ENCODE measurements at places on chromosomes 6 and 20.

GRCh38 chr6:13992417-13993055, 67.8 kb downstream of the RNF182 start:
- DNase-seq, result no peak

DNA sequence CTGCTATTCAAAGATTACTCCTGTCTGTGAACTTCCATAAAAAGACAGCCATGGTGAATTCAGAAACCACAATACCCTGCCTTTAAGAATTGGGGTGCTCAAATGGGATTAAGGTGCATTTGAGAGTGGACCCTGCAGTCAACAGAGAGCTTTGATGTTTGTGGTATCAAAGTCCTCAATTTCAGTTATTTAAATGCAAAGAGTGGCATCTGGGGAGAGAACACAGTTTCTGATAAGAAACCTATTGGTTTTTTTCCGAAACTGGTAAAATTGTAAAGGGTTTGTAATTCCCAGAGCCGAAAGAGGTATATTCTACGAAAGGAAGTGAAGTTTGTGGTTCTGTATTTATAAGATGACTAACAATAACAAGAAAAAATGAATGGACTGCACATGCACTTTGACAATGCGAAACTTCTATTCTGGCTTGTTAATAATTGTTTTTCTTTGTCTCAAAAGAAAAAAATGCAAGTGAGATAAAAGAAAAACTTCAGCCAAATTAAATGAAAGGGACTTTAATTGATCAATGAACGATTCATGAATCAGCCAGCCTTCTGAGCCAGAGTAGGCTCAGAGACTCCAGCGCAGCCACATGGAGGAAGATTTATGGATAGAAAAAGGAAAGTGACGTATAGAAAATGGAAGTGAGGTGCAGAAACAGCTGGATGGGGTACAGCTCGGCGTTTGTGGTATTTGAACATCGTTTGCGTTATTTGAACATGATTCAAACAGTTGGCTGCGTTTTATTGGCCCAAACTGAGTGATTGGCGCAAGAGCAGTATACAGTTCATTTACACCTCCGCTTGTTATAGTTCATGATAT, 70.5 kb upstream of the DUSP22 start:
- DNase-seq, result no peak

- no peak for DNase-seq
Measured at GRCh38 chr6:70706491-70707123, 38.9 kb downstream of the SMAP1 start.

- no peak for DNase-seq
Measured at GRCh38 chr6:97978855-97979271, 695.8 kb upstream of the MMS22L start.

DNA sequence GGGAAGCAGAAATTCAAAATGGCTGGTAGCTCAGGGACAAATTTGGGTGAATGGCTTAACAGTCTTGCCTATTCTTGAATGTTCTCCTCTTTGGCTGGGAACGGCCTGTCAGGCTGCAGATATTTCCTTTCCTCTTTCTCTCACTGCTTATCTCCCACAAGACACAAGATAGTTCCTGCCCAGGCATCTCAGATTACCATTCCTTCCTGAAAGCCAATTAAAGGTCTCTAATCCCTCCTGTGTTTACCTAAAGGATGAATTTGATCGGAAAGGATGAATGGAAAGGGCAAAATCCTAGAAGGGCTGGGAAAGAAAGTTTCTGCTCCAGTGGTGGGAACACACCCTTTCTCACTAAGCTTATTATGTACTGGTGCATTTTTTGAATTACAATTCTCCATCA, 95.9 kb upstream of the JAG1 start:
- no peak for DNase-seq

Data from epithelial cell of proximal tubule (primary cell).